ENCODE measurements at places on chromosomes 13 and 19.

DNA sequence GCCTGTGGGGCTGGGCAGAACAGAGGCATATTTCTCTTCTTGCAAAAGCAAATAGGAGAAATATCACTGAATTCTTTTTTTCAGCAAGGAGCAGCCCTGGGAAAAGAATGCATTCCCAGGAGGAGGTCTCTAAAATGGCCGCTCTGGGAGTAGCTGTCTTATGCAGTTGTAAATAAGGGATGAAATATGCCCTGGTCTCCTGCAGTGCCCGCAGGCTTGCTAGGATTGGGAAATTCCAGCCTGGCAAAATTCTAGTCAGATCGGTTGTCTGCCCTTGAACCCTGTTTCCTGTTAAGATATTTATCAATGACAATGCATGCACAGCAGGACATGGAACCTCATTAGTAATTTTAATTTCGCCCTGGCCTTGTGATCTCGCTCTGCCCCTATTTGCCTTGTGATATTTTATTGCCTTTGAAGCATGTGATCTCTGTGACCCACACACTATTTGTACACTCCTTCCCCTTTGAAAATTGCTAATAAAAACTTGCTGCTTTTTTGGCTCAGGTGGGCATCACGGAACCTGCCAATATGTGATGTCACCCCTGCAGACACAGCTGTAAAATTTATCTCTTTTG is 1993.2 kb downstream of the PCDH9 start:
- DNase-seq = no peak

DNA sequence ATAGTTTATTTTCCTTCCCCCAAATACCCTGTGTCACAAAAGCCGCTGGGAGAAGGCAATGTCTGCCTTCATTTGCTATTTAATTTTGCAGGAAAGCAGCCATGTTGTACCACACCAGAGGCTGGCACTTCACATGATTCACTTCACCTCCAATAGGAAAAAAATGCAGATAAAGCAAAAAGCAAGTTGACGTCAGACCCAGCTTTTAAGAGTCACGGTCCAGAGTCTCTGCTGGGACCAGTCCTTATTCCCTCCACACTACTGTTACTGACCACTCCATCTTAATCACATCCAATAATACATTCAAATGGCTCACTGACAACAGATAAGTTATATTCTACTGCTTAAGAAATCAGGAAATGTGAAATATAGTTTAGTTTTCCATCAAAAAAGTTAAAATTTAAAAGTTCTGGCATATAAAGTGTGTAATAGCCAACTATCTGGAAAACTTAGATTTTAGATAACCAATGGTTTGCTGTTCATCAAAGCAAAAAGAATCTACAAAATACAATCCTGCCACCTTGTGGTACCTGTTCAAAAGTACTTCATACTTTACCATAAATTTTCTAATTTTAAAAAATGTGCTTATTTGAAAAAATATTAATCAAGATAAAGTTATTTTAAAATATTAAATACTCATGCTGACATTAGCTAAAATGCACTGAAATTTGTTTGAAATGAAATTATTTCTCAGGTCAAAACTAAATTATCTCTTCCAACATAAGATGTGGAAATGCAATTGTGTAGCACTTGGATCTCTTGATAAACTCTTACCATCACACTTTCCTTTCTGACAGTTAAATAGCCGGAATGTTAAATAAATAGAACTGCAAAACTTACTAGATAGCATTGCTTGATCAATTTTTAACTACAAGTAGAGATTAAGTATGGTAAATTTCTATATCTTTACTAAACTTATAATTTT is 97.3 kb downstream of the SERP2 start:
- DNase-seq = no peak

GRCh38 chr13:75762955-75763354 is 126.8 kb downstream of the LMO7 start:
- no peak for DNase-seq

DNA sequence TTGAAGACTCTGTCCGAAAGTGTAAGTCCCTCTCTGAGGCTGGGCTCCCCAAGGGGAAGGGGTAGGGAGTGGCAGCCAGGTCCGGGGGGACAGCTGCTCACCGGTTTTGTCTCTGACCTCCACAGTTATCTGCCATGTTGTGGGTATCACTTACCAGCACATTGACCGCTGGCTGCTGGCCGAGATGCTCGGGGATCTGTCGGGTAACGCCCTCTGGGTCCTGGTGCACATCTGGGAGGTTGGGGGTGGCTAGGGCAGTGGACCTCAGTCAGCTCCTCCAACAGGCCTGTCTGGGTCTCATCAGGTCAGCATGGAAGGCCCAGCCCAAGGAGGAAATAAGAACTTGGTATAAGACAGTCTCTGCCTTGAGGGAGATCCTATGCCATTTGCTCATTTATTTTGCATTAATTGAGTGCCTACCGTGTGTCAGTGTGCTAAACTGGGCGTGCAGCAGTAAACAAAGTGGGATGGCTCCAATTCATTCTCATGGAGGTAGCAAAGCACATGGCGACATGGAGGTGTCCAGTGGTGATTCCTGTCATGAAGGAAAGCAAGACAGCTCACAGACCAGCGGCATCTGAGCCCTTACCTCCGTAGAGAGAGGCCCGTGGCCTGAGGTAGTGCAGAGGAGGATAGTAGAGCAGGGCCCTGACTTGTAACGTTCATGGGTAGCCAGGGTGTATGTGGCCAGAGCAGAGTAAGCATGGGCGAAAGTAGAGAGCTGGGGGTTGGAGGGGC is 13.7 kb downstream of the EIF3K start:
- no peak for DNase-seq

- DNase-seq = no peak
Observed at GRCh38 chr13:101624981-101625380, 172.5 kb downstream of the ITGBL1 start.

DNA sequence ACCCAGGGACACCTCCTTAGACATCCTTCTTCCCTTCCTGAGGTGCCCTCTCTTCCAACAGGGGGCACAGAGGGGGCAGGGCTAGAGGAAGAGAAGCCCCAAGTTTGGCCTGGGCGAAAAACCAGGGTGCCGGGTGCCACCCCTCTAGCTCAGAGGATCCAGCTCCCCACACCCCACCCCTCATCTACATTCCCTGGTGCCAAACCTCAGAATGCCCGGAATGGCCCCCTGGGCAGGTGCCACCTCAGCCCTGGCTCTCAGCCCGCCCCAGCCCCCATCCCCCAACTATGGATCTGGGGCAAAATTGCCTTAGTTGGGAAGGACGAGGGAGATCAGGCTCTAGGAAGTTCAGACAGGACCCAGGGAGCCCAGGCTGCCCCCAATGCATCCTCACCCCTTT is 2.0 kb downstream of the CNN1 start:
- DNase-seq = no peak

GRCh38 chr13:111531505-111531904 is 211.1 kb downstream of the TEX29 start:
- DNase-seq = no peak

DNA sequence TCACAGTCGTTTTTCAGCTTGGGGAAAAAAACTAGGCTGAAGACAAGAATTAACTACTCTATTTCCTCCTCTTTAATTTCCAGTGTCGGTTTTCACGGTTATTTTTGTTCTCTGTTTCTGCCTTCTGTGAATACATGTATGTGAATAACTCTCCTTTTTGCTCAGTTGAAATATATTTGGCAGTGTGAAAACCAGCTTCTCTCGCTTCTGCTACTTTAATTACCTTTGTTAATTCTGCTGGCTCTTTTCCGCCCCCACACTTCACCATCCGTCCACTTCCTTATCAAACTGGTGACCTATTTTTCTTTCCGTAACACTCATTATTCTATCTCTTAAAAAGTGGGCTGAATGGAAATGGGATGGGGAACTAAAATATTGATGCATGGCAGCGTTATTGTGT is 126.4 kb downstream of the POU4F1 start:
- no peak for DNase-seq

DNA sequence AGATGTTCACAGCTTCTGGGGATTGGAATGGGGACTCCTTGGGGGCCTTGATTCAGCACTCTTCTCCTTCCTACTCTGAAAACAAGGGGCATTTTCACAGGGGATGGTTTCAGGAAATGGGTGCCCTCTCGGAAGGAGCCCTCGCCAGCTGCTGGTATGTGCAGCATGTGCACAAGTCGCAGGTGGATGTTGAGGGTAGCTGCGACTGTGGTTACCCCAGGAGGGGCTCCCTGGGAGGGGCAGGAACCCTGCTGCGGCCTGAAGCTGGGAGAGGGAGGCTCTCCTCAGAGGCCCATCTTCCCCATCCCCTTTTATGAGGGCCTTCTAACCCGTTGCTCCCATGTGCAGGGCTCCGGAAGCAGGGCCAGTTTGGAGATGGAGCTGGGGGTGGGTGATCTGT is 6.2 kb downstream of the ZNF446 start:
- no peak for DNase-seq

GRCh38 chr19:46383171-46383815 is 30.1 kb downstream of the CCDC8 start:
- peak; percentile 20 for DNase-seq

DNA sequence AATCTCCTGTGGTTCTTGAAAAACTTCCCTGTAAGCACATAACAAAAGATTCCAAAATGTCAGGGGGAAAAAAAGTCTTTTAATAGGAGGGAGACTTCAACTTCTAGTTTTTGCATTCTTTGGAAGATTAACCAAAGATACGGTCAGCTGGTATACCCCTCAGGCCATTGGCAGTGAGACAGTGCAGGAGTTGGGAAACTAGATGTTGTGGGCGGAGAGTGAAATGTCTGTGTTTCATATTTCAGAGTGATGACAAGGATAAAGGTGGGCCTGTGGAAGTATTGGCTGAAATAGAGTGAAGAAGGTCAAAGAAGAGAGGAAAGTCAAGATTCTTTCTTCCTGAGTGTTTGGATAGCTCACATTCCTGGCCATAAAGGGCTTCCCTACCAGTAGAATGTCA is 40.8 kb downstream of the CYP2B6 start:
- no peak for DNase-seq

GRCh38 chr19:1967087-1967608 is 26.2 kb downstream of the CSNK1G2 start:
- DNase-seq = no peak
